Activated naive CD4-positive, alpha-beta T cell treated with Interleukin-2 at 50 U/mL for 16 hours (primary cell): ENCODE measurements at places on chromosomes 1 and 21.

DNA sequence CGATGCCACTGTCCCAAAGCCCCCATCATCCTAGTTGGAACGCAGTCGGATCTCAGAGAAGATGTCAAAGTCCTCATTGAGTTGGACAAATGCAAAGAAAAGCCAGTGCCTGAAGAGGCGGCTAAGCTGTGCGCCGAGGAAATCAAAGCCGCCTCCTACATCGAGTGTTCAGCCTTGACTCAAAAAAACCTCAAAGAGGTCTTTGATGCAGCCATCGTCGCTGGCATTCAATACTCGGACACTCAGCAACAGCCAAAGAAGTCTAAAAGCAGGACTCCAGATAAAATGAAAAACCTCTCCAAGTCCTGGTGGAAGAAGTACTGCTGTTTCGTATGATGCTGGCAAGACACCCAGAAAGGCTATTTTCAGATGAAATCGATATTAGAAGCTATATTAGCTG, 8.1 kb downstream of the RHOU start:
- no peak for DNase-seq

GRCh38 chr1:221947731-221948130, 205.8 kb upstream of the DUSP10 start:
- DNase-seq = no peak

- DNase-seq = no peak
These were observed 191.0 kb upstream of the NRIP1 start for GRCh38 chr21:15255763-15256162.

DNA sequence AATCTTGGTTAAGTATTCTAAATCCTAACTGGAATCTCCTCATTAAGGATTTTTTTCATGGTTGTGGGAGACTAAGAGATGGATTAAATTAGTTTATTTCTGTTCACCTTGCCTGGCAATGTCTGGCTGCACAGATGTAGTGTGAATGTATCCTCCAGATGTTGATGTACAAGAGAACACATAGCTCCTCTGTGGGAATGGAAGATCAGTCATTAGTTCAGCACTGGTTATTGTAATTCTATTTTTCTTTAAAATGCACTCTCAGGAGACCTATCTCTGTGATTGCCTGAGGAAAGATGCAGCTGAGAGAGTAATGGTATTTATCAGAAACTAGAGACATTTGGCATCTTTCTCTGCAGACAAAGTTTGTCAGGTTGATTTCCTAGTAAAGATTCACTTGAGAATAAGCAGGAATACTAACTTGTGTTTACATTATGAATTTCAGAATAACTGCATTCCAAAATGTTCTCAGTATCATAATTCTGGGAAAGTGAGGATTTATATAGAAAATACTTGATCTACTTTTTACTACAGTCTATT, 178.6 kb downstream of the GIPC2 start:
- no peak for DNase-seq

- DNase-seq = no peak
These were observed 97.8 kb downstream of the SCMH1 start for GRCh38 chr1:41144285-41144684.

DNA sequence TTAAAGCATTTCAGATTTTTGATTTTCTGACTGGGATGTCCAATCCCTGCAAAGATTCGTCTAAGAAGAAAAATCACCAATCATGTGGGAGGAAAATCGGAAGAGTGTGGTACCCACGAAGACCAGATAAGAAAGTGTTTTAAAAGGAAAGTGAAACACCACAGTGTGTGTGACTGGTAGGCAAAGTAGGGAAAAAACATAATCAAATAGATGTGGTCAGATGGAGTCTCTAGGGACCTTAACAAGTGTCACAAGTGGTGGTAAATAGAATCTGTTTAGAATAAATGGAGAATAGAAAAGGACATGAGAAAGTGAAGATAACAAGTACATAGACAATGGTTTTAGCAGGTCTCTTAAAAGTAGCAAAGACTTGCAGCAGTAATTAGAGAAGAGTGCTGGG, 154.6 kb downstream of the SLC30A10 start:
- no peak for DNase-seq
